ENCODE measurements at places on chromosomes 1 and 21.

- DNase-seq: no peak
Measured at GRCh38 chr1:172778456-172779455, 119.9 kb downstream of the FASLG start.

DNA sequence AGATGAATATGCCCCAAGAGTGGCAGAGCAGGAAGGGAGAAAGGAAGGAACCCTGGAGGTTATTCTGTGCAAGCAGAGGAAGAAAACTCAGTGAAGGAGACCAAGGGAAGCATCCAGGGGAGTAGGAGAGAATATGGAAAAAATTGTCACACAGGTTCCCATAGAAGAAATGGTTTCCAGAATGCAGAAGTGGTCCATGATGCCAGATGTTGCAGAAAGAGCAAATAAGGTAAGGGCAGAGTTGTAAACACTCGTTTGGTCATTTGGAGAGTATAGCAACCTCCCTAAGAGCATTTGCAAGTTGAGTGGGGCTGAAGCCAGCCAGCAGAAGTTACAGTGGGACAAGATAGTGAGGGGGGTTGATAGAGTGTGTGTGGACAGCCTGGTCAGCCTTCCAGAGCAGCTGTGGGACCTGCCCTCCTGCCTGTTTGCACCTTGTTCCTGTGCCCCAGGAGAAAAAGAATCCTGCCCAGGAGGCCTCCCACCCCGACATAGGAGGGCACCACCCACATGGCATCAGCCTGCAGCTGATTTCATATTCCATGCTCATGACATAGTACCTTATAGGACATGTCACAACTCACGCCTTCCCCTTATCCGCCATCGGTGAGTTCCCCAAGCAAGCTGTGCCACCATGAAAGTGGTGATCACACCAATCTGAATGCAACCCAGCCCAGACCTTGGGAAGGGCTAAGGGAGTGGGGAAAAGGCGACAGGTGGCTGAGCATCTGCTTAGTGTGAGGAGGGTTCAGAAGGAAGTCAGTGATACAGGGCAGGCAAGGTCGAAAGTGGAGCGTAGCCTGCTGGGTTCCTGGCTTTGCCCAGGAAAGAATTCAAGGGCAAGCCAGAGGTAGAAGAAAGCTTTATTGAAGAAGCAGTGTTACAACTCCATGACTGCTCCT, 8.2 kb upstream of the NEK2 start:
- no peak for DNase-seq

DNA sequence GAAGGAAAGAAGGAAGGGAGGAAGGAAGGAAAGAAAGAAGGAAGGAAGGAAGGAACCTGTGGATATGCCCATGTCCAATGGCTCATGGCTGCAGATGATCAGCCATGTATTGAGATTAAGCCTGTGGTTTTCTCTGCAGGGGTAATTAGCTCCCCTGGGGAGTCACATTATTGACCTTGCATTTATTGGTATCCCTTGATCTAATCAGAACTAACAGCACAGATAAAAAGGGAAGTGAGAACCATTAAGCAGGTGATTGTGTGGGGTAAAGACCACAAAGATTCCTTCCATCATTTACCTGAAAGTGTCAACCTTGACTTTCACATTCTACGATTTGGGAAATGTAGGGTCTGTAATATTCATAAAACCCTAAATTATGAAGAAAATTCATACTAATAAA, 390.7 kb downstream of the BRINP2 start:
- no peak for DNase-seq

DNA sequence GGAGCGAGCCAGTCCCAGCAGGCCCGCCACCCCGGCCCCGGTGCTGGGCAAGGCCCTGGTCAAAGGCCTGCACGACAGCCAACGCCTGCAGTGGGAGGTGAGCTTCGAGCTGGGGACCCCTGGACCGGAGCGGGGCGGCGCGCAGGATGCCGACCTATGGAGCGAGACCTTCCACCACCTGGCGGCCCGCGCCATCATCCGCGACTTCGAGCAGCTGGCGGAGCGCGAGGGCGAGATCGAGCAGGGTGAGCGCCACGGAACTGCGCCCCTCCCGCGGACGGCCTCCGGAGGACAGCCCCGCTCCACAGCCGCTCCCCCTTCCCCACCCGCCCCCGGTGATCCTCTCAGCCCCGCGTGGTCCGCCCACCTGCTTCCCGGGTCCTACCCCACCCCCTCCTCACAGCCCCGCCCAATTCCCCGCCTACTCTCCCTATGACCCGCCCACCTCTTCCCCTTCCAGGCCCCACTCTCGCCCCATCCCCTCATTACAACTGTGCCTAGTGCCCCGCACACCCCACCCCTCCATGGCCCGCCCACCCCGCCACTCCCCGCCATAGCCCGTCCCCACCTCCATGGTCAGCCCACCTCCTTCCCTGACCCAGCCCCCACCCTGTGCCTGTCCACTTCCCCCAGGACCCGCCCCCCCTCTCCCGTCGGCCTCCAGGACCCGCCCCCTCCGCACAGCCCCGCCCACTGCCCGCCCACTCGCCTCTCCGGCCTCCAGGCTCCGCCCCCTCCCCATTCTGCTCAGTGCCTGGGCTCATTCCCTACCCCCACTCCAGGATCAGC, 52.7 kb downstream of the VWA5B1 start:
- no peak for DNase-seq

DNA sequence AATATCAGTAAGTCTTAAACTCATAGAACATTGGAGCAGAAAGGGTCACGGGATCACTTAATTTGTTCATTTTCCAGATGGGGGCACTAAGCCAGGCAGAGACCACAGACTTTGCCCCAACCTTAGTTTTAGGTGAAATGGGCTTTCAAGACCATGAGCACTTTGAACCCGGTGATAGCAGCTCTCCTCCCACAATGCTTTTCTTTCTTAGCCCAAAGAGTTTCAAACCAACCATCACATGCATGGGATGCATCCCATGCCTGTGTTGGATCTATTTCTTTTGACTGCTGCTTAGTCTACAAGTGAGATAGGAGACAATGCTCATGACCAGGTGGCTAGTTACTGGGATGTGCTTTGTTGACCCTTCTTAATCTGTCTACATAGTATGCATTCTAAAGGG, 240.6 kb downstream of the NUF2 start:
- no peak for DNase-seq

All from hypothalamus (tissue), 51 donors.